ENCODE measurements at places on chromosomes 4 and X. TPM values are rescaled to one million over a fixed set of nuclear protein-coding genes. Genes with fewer than 3 reads are reported as not detected.

DNA sequence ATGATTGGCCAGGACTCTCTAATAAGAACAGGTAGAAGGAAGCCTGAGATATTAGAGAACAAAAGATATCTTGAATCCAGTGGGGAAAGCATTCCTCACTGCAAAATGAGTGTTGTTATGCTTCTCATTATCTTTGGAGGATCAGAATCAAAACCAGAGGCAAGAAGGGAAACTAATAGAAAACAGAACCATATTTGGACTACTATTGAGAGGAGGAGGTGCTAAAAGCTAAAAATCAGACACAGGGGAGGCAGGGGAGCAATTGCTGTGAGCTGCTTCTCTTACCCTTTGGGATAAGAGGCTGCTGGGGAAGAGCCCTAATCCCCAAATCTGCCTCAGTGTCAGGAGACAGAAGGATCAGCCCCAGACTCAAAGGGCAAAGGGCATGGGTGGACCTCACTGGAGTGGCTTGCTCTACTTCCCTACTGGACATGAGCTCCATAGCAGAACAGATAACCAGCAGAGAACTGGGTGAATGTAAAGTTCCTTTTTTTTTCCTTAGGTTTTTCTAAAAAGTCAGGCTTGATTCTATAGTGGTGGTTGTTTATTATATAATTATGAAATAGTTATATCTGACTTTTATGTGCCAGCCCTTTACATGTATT is 60.1 kb downstream of the SEPTIN11 start:
- H3K4me3 ChIP-seq: no peak overlapping the region
- no peaks in the 10 kb centered on the region for H3K27me3 ChIP-seq
- H3K27ac ChIP-seq: no peak overlapping the region
- peaks cover 35% of the 10 kb centered on the region for H3K4me1 ChIP-seq
- no peak for DNase-seq
- H3K36me3 ChIP-seq: no peaks in the 10 kb centered on the region

DNA sequence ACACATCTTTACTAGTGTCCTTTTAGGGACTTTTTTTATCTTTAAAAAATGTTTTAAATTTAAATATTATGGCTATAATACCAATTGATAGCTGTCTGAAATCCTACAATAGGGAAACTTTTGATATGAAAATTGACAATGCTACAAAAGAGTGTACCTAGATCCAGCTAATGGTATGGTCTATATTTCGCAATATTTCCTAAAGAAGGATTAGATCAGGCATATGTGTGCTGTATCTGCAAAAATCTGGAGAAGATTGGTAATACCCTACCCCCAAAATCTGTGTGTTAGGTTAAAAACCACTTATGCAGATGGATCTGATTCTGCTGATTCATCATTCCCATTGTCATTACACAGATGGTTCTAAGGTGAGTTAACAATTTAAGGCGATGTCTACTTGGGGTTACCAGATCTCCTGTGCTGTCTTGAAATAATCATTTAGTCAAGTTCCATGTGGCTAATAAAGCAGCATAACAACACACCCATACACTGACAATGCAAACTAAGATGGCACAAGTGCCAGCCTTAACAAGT is 137.1 kb downstream of the GASK1B start:
- H3K36me3 ChIP-seq: no peaks in the 10 kb centered on the region
- no peak overlapping the region for H3K4me3 ChIP-seq
- no peaks in the 10 kb centered on the region for H3K4me1 ChIP-seq
- no peaks in the 10 kb centered on the region for H3K27me3 ChIP-seq
- H3K27ac ChIP-seq: no peak overlapping the region
- DNase-seq: no peak

GRCh38 chr4:105088110-105088879 is 58.4 kb upstream of the TET2 start:
- H3K27ac ChIP-seq: no peak overlapping the region
- DNase-seq: no peak
- no peaks in the 10 kb centered on the region for H3K27me3 ChIP-seq
- no peaks in the 10 kb centered on the region for H3K4me1 ChIP-seq
- no peaks in the 10 kb centered on the region for H3K36me3 ChIP-seq

DNA sequence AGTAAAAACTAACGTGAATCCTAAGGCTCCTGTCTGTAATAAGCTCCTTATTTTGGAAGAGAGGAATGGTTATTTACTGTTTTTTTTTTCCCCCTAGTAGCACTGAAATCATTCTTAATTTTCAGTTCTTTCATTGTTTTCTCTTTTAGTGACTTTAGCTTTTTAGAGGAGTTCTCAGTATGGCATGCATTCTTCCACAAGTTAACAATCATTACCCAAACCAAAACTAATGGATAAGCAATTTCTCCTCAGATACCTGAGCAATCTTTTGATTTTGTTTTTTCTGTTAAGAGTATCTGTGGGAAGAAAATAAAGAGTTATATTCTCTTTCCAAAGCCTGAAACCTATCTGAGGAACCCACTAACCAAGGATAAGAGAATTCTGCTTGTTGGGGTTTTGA is 16.7 kb upstream of the PPA2 start:
- H3K4me3 ChIP-seq: no peak overlapping the region
- H3K27me3 ChIP-seq: peaks cover 2% of the 10 kb centered on the region
- H3K4me1 ChIP-seq: no peaks in the 10 kb centered on the region

DNA sequence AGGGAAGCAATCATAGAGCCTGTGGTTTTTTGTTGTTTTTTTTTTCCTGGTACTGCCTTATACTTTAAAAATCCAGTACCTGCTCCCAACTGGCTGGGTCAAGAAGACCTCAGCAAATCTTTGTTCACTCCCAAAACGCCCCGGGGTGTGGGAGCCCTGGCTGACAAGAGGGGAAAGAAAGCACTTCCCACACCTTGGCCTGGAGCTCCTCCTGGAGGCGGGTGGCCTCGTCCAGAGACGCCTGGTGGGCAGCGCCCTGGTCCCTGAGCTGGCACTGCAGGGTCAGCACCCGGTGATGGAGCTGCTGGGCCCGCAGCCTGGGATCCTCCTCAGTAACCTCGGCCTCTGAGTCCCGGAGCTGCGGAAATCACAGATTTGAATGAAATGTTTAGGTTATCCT is 38.2 kb downstream of the C4orf50 start:
- no peak overlapping the region for H3K27ac ChIP-seq
- H3K4me1 ChIP-seq: no peaks in the 10 kb centered on the region
- H3K27me3 ChIP-seq: no peaks in the 10 kb centered on the region
- no peaks in the 10 kb centered on the region for H3K36me3 ChIP-seq
- no peak for DNase-seq
- no peak overlapping the region for H3K4me3 ChIP-seq

- no peaks in the 10 kb centered on the region for H3K36me3 ChIP-seq
- no peak for DNase-seq
- H3K27ac ChIP-seq: peak overlapping the region; percentile 95
- no peaks in the 10 kb centered on the region for H3K27me3 ChIP-seq
Observed at GRCh38 chr4:145618210-145618931, 814 bp upstream of the MMAA start.

DNA sequence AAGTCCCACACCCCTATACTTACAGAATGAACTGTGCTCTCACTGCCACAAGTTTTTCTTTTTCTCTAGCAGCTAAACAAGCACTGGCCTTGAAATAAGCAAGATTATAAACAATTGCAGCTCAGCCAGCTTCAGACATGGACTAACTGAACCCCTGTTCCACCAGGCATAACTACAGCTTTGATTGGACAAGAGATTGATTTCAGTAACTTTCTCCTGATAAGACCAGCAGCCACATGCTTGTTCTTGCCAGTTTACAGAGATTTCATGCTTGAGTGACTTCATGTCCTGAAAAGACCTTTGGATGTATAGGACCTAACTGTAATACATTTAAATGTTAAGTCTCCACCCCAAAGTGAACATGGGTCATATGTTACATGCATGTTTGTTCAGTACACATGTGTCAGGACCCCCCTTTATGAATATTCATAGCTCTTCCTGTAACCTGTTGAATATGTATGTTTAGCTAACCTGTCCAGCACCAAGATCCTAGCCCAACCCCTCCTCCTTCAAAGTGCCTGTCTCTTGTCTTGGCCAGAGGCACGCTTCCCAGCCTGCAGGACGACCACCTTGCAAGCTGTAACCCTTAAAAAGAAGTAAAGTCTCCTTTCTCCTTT is 27.9 kb downstream of the ZNF275 start:
- H3K4me1 ChIP-seq: no peaks in the 10 kb centered on the region
- no peaks in the 10 kb centered on the region for H3K36me3 ChIP-seq
- H3K4me3 ChIP-seq: no peak overlapping the region
- H3K27me3 ChIP-seq: no peaks in the 10 kb centered on the region

GRCh38 chr4:36269101-36269500 is 12.3 kb upstream of the DTHD1 start:
- no peaks in the 10 kb centered on the region for H3K27me3 ChIP-seq
- peaks cover 26% of the 10 kb centered on the region for H3K4me1 ChIP-seq
- peak overlapping the region; percentile 44 for H3K27ac ChIP-seq
- peak; percentile 81 for DNase-seq
- H3K4me3 ChIP-seq: no peak overlapping the region

GRCh38 chr4:113682730-113683537 is 78.6 kb downstream of the CAMK2D start:
- H3K36me3 ChIP-seq: no peaks in the 10 kb centered on the region
- H3K4me3 ChIP-seq: no peak overlapping the region
- no peak overlapping the region for H3K27ac ChIP-seq
- no peaks in the 10 kb centered on the region for H3K27me3 ChIP-seq

DNA sequence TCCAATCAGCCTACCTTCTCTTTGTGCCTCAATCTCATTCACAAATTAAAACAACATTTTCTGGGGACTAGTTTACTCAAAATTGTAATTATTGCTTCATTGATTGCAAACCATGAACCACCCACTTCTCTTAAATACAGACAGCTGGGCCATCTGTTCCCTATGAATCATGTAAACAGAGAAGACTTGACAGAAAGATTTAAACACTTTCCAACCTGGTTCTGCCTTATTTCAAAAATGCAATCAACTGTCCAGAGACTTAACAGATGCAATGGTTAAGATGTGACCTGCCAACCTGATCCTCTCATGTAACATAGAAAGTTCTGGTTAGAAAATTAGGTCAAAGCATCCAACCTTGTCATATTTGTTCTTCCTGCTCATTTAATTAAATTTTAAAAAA is 20.8 kb upstream of the SERTM2 start:
- no peak for DNase-seq
- H3K4me3 ChIP-seq: no peak overlapping the region
- no peak overlapping the region for H3K27ac ChIP-seq
- no peaks in the 10 kb centered on the region for H3K4me1 ChIP-seq
- H3K27me3 ChIP-seq: no peaks in the 10 kb centered on the region

DNA sequence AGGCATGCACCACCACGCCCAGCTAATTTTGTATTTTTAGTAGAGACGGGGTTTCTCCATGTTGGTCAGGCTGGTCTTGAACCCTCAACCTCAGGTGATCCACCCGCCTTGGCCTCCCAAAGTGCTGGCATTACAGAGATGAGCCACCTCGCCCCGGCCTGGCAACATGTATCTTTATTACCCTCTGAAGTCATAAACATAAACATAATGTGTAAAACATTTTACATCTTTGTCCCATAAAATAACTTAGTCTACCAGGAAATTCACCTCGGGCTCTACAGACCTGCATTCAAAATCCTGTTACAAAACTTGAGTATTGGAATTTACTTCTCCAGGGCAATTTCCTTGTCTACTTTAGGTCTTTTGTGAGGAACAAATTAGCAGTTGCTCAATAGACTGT is 68.1 kb upstream of the DUSP21 start:
- no peaks in the 10 kb centered on the region for H3K27me3 ChIP-seq
- no peaks in the 10 kb centered on the region for H3K36me3 ChIP-seq
- no peak for DNase-seq
- H3K4me1 ChIP-seq: no peaks in the 10 kb centered on the region
- no peak overlapping the region for H3K4me3 ChIP-seq

GRCh38 chr4:35364321-35364870 is 879.9 kb downstream of the ARAP2 start:
- no peak overlapping the region for H3K4me3 ChIP-seq
- no peaks in the 10 kb centered on the region for H3K4me1 ChIP-seq
- H3K27me3 ChIP-seq: no peaks in the 10 kb centered on the region

GRCh38 chrX:132940727-132941327 is 17.6 kb downstream of the HS6ST2 start:
- H3K4me1 ChIP-seq: no peaks in the 10 kb centered on the region
- no peak for DNase-seq
- no peaks in the 10 kb centered on the region for H3K27me3 ChIP-seq
- H3K36me3 ChIP-seq: no peaks in the 10 kb centered on the region
- no peak overlapping the region for H3K4me3 ChIP-seq

- no peak overlapping the region for H3K27ac ChIP-seq
- H3K27me3 ChIP-seq: no peaks in the 10 kb centered on the region
Observed at GRCh38 chrX:41600291-41600690, 88.5 kb upstream of the GPR34 start.

DNA sequence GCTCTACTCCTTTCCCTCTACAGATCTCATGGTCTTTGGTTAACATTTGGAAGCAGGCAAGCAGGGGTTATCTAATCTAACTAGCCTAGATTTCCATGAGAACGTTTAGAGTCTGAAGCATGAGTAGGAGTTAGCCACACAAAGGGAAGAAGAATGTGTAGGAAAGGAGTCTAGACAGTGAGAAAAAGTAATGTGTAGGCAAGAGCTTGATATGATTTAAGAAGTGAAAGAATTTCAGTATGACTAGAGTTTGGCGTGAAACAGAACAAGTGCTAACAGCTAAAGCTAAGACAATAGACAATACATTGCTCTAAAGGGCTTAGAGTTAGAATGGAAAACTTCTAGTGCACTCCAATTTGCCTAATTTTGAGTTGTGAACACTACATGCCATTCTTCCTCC is 10.8 kb downstream of the CXCL8 start:
- no peak overlapping the region for H3K4me3 ChIP-seq
- DNase-seq: no peak
- H3K27me3 ChIP-seq: no peaks in the 10 kb centered on the region
- H3K27ac ChIP-seq: no peak overlapping the region
- no peaks in the 10 kb centered on the region for H3K36me3 ChIP-seq

- no peak for DNase-seq
- no peaks in the 10 kb centered on the region for H3K36me3 ChIP-seq
- H3K27me3 ChIP-seq: no peaks in the 10 kb centered on the region
- H3K4me3 ChIP-seq: no peak overlapping the region
- H3K4me1 ChIP-seq: no peaks in the 10 kb centered on the region
Observed at GRCh38 chrX:99172958-99173357, 1237.1 kb downstream of the PCDH19 start.

DNA sequence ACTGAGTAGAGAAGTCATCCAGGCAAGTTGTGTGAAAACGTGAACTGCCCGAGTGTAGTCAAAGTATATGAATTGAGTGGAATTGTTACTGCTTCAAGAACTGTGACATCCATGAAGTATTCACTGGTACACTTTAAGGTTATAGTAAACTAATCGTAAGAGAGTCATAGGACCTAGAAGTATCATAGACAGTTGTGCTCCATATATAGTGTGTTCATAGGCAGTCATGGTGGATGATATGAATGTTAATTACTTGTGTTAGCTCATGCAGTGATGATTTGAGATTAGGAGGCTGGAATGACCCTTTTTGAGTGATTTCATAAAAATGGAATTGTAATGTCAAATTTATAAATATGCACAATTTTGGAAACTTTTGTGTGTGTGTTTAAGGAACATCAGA is 81.3 kb upstream of the TLR2 start:
- H3K27me3 ChIP-seq: no peaks in the 10 kb centered on the region
- H3K27ac ChIP-seq: no peak overlapping the region
- H3K36me3 ChIP-seq: peaks cover 63% of the 10 kb centered on the region
- H3K4me1 ChIP-seq: no peaks in the 10 kb centered on the region
- DNase-seq: no peak

The WNK3 gene
- 0.64 TPM for total RNA-seq

The XK gene
- total RNA-seq: not detected

The SPP1 gene
- total RNA-seq: 15.5 TPM

The KDR gene
- not detected for total RNA-seq

Measured in CD4-positive, alpha-beta memory T cell (primary cell).